Pancreas (tissue), 10 donors: ENCODE measurements at places on chromosomes 16 and 17.
A peak's percentile ranks its signal among the peaks of the same experiment; 100 is the strongest.

DNA sequence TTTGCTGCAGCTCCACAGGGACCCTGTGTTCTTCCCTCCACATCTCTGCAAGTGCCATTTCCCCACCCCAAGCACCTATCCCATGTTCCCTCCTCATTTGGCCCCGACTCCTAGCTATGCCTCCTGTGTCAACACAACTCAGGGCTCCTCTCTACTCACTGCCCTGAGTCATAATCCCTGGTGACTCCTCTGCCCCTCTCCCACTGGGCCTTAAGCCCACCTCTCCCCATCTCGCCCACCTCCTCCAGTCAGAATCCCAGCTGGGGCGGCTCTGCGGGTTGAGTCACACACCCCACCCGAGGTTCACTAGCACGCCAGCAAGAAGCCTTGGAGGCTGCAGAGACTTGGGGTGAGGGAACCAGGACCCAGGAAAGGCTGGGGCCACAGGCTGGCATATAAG, 346.2 kb downstream of the FOXL1 start:
- DNase-seq: no peak

GRCh38 chr16:63230421-63231040, 1194.3 kb upstream of the CDH8 start:
- DNase-seq: no peak

DNA sequence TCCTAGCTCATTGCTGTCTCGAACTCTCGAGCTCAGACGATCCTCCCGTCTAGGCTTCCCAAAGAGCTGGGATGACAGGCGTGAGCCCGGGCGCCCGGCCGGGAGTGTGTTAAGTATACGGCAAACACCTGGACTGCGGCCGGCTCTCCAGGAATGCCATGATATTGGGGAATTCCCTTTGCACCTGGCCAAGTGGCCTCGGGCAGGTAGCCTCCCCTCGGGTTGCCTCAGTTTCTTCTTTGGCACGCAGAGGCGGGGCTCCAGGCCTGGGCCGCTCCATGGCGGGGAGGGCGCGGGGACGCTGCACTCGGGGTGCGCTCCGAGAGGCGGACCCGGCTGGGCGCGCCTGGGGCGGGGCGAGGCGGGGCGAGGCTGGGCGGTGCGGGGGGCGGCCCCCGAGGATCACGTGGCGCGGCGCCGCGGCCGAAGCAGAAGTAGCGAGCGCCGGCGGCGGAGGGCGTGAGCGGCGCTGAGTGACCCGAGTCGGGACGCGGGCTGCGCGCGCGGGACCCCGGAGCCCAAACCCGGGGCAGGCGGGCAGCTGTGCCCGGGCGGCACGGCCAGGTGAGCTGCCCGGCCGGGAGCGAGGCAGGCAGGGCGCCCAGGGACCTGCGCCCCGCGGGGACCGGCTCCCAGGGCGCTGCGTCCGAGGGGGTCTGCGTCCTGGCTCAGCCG, at the start of gene PLCG2:
PLCG2 (plus strand) TSS at position 431 of the 675 bp plus-strand sequence. CDS start 6,699 bp downstream, outside the sequence.
- DNase-seq: peak; percentile 58

GRCh38 chr17:17714261-17714866, 33.1 kb downstream of the RAI1 start:
- DNase-seq: no peak

DNA sequence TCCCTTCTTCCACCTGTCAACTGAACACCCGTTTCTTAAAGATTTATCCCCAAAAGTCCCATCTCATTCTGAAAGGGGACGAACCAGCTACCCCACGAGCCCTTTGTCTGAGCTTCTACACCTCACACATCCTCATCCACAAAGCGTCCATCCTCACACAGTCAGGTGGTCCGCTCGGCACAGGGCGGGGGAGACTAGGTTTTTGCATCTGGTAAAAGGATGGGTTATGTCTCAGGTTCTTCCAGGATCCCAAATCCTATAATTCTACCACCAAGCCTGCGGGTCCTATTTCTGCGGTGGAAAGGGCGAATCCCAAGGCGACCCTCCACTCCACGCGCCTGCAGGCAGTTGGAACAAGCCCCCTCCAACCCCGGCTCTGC, 458 bp downstream of the GFOD2 start:
- no peak for DNase-seq

GRCh38 chr17:82977606-82978005, 101.8 kb upstream of the METRNL start:
- no peak for DNase-seq

GRCh38 chr16:84115919-84116719, 623 bp downstream of the MBTPS1 start:
- DNase-seq: peak; percentile 53

DNA sequence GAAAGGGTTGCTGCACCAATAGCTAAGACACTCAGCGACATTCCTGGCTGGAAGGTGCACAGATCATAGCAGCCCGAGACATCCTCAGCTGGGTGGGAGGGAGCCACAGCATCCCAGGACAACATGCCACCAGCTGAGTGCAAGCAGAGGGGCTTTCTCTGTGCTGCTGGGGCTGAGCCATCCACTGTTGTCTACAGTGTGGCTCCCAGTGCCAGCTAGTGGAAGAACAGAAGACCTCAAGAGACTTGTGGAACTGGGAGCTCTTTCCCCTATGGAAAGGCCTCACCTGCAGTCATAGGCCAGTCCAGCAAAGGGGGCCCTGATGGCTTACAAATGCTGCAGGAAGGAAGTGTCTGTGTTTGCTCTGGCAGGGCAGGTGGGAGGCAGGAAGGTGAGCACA, 131.0 kb downstream of the C16orf78 start:
- DNase-seq: peak; percentile 17

DNA sequence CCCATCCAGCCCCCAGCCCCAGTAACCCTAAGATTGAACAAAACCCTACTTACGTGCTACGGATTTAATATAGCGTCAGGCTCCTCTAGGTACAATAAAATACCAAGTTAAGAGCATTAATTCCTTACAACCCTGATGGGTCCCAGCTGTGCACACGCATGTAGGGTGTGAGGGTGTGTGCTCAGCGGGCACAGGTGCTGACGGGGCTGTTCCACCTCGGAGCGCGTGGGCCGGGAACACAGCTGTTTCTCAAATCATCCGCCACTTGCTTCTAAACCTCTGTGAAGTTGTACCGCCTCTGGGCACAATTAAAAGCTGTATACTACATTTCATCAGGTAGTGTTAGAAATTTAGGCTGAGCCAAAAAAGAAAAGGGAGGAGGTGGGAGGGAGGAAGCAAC, 478.6 kb downstream of the MAF start:
- DNase-seq: no peak

DNA sequence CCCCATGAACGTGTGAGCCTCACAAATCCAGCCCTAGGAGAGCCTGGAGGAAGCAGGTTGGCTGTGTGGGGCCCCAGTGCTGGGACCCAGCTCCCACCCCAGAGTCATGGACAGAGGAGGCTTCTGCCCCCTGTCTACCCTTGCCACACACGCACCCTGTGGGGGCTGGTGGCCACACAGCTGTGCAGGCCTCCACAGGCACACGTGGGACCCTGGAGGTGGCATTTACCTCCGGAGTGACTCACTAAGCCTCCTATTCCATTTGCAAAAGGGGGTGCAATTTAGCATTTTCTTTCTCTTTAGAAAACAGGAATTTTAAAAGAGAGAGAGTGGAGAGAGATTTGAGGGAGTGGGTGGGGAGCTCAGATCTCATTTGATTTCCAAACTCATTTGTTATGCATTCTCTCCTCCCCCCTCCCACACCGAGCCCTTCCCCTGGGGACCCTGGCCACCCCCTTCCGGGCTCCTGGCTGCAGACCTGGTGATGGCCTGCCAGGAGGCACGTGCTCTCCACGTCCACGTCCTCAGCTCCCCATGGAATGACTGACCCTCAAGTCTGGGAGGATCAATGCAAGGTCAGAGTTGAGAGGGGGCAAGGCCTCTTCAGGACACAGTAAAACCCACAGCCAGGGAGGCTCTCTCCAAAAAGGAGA, 6.8 kb downstream of the PITPNM3 start:
- no peak for DNase-seq

DNA sequence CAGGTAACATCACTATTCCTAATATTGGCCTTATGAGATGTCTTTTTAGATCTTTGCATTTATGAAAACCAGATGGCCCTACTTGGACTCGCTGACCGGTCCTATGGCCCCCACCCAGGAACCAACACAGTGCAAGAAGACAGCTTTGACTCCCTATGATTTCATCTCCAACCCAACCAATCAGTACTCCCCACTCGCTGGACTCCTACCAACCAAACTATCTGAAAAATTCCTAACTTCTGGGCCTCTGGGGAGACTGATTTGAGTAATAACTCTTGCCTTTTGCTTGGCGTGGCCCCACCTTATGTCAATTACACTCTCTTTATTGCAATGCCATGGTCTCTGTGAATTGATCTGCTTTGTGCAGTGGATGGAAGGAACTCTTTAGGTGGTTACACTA, 828.9 kb downstream of the CDH11 start:
- no peak for DNase-seq

GRCh38 chr17:74213861-74214391, 555 bp downstream of the TTYH2 start:
- no peak for DNase-seq

GRCh38 chr17:38705523-38705802, 390 bp downstream of the MLLT6 start:
- peak; percentile 53 for DNase-seq

- DNase-seq: no peak
Observed at GRCh38 chr17:32917081-32917480, 10.9 kb upstream of the TMEM98 start.

- peak; percentile 54 for DNase-seq
Observed at GRCh38 chr17:75692976-75693375, 25.8 kb downstream of the SAP30BP start.

- DNase-seq: no peak
Observed at GRCh38 chr17:2485543-2485942, 26.1 kb downstream of the METTL16 start.

- DNase-seq: no peak
Observed at GRCh38 chr16:77336637-77337036, 98.2 kb downstream of the ADAMTS18 start.

- DNase-seq: no peak
Observed at GRCh38 chr16:70805787-70806186, 4.8 kb upstream of the VAC14 start.

- no peak for DNase-seq
Observed at GRCh38 chr17:14197586-14197985, 39.1 kb downstream of the CDRT15 start.
